NCI-H1092 (cell line): ENCODE measurements at places on chromosomes 12 and 14.
A peak's percentile ranks its signal among the peaks of the same experiment; 100 is the strongest.

DNA sequence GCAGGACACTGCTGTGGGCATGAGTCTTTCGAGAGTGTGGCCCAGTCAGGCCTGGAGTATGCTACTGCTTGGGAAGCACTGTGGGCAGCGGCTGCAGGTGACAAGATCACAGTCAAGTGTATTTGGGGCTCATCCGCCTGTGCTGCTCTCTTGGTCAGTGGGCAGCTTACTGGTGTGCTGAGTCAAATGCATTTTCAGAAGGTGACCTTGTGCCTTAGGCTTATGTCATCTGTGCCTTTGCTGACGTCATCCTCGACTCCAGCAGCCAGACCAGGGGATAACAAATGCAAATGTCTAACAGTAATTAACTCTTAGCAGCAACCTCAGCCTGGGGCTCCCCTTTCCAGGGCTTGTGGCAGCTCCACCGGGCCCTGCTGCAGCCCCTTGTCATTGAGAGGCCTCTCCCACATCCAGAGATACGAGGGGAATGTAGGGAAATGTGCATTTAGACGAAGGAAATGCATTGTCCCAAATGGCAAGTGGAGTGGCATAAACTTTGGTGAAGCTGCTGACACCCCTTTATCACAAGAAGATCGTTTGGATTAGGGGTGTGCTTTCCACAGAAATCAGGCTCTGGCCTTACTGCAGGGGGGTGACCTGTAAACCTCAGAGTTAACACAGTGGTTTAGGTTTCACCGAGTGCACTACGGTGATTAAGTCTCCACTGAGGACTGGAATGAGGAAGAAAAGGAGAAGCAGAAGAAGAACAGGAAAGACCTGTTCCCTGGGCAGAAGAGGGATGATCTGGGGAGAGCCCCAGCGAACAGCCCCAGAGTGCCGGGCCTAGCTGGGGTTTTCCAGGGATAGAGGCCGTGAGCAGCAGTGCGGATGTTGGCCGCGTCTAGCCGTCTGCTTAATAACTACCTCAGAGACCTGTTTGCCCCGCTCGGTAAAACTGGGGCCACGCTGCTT is 39.7 kb downstream of the PSMA6 start:
- DNase-seq = no peak

- DNase-seq = peak; percentile 69
These were observed 130.1 kb downstream of the SPTSSA start for GRCh38 chr14:34331728-34332623.

- DNase-seq = no peak
These were observed 63.4 kb upstream of the AEBP2 start for GRCh38 chr12:19375888-19376287.

DNA sequence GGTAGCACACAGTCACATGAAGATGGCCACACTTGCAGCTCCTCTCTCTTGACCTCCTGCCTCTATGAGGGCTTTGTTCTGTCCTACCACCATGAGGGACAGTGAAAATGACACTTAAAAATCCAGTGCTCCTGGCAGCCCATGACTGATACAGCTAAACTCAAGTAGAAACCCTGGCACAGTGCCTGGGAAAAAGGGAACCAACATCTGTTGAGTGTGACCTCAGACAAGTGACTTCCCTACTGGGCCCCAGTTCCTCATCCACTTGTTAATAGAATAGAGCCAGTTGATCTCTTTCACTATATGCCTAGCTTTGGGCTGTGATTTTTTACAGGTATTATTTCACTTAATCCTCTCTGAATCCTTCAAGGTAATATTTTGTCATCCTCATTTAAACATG is 4.8 kb downstream of the GUCY2C start:
- DNase-seq = peak; percentile 14

DNA sequence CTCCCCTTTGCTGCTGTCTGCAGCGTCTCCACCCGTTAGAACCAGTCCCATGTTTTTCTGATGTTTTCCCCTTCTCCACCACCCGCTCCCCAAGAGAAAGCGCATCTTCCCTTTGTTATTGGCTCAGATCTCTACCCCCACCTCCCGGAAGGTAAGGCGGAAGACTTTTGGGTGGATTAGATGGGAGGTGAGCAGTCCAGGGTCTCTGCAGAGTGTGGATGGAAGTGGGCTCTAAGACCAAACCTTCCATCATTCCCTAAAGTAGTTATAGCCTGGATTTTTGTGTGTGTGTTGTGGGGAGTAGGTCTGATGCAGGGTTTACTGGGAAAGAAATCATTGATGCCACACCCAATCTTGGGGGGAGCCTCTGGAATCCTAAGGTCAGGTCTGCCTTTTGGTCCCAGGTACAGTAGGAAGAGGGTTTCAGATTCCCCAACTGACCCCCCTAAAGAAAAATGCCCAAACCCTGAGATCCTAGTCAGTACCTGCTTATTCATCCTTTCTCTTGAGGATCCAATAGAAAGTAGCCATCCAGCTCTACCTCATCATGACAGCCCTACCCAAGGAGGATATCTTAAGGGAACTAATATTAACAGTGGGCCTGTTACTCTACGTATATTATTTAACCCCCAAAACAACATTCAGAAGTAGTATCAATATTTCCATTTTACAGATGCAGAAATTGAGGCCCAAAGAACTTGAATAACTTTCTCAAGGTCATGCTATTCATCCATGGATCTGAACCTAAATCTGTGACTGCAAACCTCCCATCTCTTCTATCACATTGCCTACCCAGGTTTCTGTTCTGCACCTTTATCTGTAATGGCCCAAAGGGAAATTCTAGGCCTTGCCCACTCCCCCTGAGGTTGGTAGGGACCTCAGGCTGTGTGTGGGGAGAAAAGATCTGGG is 1.1 kb downstream of the KIF5A start:
- no peak for DNase-seq

DNA sequence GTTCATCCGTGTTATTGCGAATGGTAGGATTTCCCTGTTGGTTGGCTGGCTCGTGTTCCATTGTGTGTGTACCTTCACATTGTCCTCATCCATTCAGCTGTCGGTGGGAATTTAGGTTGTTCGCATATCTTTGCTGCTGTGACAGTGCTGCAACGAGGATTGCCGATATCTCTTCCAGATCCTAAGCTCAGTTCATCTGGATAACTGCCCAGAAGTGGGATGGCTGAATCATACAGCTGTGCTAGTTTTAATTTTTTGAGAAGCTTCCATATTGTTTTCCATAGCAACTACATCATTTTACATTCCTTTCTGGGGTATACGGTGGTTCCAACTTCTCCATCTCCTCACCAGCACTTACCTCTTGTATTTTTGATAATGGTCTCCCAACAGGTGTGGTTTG is 292.8 kb upstream of the SFSWAP start:
- DNase-seq = no peak

GRCh38 chr12:99600388-99600787 is 47.2 kb upstream of the GARIN6 start:
- DNase-seq = no peak

DNA sequence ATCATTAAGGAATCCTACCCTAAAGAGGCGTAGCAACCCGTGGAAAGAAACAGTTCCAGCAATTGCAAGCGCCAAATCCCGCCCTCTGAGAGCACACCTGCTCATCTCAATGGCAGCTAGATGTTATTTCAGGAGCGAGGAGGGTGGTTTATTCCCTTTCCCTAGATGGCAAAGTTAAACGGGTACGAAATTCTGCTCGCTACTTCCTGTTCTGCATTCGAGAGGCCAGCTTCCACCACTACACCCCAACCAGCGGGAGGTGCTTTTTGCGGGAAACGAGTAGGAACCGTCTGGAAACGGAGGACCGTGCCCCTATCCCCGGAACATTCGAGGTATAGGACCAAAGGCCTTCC is 536 bp downstream of the VPS29 start:
- no peak for DNase-seq
